ENCODE measurements at places on chromosomes 1 and 21.

DNA sequence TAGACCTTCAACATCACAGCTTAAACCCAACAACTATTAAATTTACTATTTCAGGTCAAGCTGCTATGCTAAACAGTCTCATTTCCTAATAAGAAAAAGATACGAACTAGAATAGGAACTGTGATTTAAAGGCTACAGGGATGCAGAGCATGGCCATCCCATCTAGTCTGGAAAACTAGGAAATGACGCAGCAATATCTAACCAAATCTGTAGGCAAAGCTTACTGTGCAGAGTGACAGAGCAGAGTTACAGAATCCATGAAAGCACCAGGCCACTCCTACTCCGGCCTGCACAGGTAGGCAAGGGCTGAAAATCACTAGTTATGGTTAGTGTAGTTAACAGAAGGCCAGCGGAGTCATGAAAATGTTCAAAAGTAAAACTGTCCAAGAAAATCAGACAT, 2.1 kb downstream of the HLCS start:
- DNase-seq = no peak

GRCh38 chr1:181504399-181504842, 21.1 kb downstream of the CACNA1E start:
- DNase-seq = no peak

DNA sequence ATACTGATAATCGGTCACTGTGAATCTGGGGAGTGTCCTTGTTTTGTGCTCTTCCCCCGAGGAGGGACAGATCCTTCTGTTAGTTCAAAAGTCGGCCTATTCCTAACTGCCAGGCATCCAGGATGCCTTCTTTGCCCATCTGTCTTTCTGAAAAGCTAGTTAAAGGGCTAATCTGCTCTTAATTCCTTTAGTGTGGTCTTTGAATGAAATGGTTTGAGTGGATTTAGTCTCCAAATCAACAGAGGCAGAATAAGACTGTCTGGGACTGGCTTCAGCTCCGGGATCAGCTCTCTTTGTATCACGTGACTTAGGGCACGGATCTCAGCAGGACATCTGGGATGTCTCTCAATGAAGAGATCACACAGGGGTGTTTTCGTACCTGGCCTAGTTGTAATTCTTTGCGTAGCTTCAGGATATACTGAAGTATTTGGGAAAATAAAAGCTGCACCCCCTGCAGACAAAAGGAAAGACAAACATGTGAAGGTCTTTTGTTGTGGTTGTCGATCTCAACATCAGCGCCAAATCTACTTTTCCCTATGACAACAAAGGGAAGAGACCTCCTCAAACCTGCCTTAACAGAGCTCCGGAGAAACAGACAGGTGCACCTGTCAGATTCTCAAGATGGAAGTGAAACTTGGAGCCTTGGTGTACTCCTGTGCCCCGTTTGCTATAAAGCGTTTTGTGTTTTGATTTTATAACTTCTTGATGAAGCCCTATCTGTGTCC, 97.9 kb downstream of the ERG start:
- DNase-seq = no peak

DNA sequence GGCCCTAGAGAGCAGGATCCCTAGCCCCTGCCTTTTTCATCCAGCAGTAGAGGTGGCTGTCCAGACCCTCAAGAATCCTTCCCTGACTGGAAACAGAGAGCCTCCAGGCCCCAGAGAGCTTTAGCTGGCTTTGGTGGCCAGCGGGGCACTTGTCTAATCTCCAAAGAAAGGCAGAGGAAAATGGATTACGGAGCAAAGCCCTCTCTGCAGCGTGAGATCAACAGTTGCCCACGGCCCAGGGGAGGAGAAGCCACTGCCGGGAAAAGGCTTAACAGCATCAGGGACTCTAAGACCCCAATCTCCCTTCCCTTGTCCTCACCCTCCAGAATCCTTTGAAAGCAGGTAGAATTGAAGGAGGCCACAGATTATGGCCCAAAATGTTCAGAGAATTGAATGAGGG, 35.8 kb upstream of the GRIK3 start:
- DNase-seq = no peak

DNA sequence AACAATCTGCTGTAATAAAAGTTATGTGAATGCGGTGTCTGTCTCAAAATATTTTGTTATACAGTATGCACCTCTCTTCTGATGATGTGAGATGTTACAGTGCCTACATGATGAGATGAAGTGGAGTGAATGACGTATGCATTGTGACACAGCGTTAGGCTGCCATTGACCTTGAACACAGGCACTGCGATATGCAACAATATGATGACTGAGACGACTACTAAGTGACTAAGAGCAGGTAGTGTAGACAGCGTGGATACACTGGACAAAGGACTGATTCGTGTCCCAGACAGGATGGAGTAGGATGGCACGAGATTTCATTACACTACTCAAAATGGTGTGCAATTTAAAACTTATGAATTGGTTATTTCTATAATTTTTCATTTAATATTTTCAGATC, 8.4 kb downstream of the SGIP1 start:
- DNase-seq = no peak

DNA sequence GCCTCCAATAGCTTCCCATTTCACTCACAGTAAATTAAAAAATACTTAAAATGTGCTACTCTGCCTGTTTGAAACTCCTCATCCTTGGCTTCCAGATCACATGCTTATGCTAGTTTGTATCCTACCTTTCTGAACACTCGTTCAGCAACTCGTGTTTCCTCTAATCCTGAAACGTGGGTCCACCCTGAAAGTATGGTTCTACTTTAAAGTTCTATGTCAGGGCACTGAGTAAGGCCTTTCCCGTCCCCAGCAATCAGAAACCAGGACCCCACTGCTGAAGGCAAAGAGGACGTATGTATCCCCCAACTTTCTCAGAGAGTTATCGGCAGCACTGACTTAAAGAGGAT, 419 bp upstream of the TSEN15 start:
- DNase-seq = no peak

DNA sequence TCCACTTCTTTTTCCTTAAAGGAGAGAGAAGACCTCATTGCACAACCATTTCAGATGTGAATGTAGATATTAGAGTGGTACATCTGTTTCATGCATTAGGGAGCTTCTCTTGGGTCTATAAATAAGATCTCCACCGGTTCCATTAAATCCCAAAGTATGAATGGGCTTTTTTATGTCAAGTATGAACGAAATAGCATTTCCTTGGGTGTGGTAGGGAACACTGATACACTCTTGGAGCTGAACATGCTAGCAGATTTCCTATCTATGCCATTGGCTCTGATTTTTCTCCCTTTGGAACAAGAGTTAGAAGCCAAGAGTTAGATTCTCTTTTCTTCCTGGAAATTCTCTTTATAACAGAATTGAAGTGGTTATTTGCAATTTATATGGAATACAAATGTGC, 245.6 kb upstream of the ADAMTS5 start:
- DNase-seq = no peak
